ENCODE measurements at places on chromosomes 6 and 20.

DNA sequence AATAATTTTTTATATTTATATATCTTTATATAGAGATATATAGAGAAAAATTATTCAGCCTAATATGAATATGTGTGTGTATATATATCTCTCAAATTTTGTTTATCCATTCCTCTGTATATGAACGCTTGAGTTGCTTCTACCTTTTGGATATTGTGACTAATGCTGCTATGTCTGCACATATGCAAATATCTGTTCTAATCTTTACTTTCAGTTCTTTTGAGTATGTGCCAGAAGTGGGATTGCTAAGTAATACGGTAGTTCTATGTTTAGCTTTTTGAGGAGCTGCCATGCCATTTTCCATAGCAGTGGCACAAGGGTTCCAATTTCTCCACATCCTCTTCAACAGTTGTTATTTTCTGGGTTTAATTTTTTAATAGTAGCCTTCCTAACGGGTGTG, 72.8 kb upstream of the CEP85L start:
- no peak for DNase-seq

DNA sequence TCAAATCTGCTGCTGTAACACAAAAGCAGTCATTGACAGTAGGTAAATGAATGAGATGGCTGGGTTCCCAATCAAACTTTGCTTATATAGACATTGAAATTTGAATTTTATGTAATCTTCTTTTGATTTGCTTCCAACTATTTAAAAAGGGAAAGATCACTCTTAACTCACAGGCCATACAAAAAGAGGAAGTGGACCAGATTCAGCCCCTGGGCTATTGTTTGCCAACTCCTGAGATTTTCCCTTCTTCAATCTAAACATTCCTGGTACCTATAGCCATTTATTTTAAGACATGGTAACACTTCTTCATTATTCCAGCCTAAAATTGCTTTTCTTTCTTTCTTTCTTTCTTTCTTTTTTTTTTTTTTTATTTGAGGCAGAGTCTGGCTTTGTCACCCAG, 260.6 kb downstream of the TFAP2A start:
- DNase-seq, result no peak

- DNase-seq, result no peak
Observed at GRCh38 chr6:140047321-140047720, 672.9 kb upstream of the CITED2 start.

DNA sequence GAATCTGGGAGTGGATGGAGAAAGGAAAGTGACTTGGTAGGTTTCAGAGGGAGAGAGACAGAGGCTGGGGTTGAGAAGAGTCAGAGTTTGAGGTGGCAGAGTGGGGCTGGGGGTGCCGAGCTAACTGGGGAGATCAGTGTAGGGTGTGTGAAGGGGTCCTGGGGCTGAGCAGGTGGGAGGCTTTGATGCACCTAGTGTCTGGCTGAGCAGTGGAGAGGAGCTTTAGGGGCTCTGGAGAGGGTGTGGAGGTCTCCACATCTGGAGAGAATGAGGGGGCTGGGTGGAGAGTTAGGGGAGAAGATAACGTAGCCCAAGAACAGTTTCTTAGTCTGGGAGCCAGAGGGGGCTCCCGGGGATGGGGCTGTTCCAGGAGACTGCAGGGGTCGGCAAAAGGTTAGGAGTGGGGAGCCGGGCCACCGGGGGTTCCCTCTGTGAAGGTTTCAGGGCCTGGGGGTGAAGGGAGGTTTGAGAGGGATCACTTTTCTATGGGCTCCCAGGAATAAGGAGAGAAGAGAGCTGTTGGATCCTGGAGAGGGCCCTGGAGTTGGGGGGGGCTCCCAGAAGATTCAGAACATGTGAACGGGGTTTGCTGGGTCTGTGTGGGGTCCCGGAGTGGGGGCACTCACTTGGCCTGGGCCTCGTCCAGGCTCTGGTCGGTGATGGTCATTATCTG, 797 bp downstream of the PBX2 start:
- DNase-seq, result no peak

DNA sequence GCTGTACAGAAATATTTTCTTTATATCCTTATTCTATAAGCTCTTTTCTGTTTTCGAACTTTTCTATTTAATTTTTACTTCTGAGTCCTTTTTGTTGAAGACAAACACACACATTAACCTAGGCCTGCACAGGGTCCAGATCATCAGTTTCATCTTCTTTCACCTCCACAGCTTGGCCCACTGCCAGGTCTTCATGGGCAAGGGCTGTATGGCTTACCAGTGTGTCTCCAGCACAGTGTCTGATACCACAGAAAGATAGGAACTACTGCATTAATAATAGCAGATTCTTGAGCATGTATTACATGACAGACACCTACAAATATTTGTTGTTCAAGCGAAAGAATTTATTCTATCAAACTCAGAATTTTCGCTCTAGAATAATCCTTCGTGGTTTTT, 24.4 kb downstream of the QKI start:
- DNase-seq, result no peak

- DNase-seq, result no peak
Observed at GRCh38 chr6:113464960-113465359, 392.2 kb upstream of the MARCKS start.

DNA sequence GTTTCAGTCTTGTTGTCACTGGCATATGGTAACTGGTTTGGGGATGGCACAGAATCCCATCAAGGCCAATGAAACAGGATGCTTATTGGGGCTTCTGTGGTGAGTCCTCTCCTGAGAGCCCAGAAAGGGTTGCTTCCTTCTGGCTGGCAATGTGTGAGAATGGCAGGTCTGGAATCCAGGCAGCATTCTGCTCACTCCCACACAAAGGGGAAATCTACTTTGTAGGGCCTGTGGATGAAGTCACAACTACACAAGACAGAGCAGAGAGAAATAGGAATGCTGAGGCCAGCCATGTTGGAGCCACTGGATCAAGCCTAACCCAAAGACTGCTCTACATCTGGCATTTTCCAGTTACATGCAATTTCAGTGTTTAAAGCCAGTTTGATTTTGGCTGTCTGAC, 15.7 kb downstream of the PLAGL2 start:
- no peak for DNase-seq

- no peak for DNase-seq
Observed at GRCh38 chr6:79608334-79609224, 22.6 kb upstream of the SH3BGRL2 start.

- no peak for DNase-seq
Observed at GRCh38 chr6:161584051-161584450, 310.2 kb upstream of the AGPAT4 start.

All from right renal cortex interstitium (tissue), 3 donors.